KBM-7 (cell line): ENCODE measurements at places on chromosomes 3 and 15.

DNA sequence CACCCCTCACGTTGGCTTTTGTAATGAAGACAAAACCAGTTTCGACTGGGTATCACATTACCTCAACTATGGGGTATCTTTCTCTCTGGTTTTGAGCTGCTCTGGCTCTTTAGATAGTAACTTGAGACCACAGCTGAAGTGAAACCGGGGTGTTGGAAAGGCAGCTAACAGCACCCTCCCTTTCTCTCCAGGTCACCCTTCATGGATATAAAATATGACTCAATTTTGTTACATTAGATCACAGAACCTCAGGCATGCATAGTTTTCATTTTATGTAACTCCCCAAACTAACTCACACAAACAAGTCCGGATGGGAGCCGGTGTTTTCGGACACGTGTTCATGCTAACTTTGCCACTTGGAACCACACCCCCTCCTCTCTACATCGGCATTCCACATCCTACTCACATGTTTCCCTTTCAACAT, 90.7 kb downstream of the NR2F2 start:
- DNase-seq, result no peak

DNA sequence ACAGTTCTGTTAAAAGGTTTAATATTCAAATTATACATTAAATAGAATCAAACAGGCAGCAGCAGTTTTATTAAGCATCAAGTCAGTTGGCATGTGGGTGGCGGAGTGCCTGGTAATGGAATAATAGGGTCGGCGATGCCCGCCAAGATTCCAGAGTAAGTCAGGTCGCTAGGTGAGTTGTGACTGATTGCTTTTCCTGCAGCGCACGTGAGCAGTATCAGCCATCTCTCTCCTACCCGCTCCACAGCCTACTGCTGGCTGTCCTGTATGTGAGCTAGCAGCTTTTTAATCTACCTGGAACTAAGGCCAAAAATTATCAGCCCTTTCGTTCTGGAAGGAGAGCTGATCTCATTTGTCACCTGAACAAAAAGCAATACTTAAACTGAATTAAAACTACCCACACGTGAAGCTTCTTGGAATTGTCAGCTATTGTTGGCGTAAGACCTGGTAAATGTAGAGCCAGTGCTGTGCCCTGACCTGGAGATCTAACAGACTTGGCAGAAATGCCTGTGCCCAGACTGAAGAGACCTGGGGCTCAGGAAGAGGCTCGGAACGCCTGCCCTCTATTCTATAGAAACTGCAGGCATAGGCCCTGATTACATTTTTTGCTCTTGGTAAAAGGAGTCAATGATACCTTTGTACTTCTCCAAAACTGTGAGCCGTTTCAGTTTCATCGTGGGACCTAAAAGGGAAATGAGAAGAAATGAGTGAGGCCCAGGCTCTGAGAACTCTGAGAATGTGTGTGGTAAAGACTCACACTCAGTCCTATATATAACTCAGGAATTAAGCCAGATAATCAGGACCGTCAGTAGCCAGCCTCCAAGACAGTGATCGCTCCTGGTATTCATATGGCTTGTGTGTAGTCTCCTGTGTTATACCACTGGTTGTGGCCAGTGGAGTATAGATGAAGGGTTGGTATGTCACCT, 21.9 kb downstream of the IDH3A start:
- DNase-seq, result peak; percentile 63

DNA sequence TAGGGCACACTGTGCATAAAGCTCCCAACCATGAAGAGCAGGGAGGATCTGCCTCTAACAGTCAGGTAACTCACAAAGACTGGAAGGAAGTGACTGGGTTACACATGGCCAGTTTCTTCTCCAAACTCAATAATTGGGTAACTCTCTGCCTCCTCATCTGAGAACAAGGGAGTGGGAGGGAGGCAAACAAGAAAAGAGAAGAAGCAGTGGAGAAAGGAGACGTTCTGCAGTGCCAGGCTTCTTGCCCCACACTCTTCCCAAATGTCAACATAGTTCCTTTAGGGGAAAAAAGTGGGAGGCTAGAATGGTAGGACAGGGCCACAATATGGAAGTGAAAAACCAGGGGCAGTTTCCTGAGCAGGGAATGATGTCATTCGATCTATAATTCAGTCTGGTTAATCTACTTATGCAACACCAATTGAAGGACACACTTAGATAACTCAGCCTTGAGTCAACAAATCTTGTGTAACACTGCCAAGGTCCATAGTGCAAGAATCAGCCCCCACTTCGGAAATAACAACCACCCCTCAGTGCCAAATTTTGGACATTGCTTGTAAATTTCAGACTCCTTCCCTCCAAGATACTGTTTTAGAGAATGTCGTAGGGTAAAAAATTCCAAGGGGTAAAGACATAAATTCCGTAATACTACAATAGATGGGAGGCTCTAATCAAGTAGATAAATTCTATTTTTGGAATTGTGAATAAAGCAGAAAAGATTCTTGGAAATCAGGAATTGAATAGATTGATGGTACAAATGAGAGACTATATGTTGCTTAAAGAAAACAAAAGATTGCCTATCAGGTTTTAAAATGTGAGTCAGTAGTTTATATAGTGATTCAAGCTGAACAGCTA, 143.0 kb downstream of the LPP start:
- peak; percentile 81 for DNase-seq

- DNase-seq, result no peak
Measured at GRCh38 chr3:185770109-185770508, 54.7 kb downstream of the IGF2BP2 start.

GRCh38 chr3:151804267-151804666, 9.6 kb upstream of the AADAC start:
- DNase-seq, result no peak

- no peak for DNase-seq
Measured at GRCh38 chr3:23019596-23020300, 183.4 kb upstream of the UBE2E2 start.

- DNase-seq, result no peak
Measured at GRCh38 chr3:21944251-21944650, 193.2 kb upstream of the ZNF385D start.

GRCh38 chr3:65950340-65951326, 88.1 kb downstream of the MAGI1 start:
- no peak for DNase-seq

- DNase-seq, result no peak
Measured at GRCh38 chr3:53346922-53347260, 452 bp downstream of the DCP1A start.

- no peak for DNase-seq
Measured at GRCh38 chr15:61598655-61599054, 369.6 kb upstream of the RORA start.

DNA sequence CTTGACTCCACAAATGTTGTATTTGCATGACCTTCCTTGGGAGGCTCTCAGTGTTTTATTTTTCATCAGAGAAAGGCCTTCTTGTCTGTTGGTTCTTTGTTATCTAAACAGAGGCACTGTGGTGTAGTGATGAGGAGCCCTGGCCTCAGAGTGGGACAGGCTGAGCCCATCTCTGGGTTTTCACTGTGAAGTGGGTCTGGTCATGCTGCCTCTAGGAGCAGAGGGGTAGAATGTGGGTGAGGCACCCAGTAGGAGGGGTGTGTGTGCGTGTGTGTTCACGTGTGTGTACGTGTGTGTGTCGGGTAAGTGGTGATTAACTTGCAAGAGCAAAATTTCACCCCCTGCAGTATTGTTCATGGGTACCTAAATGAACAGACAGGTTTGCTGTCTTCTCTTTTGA, 14.4 kb downstream of the KLF13 start:
- DNase-seq, result no peak

GRCh38 chr15:28985316-28985645, 99.5 kb downstream of the APBA2 start:
- DNase-seq, result no peak
